ENCODE measurements at places on chromosomes 1 and 21.

GRCh38 chr1:29222686-29223085, 8.0 kb downstream of the MECR start:
- no peak for DNase-seq

GRCh38 chr1:184535191-184535970, 148.6 kb downstream of the C1orf21 start:
- DNase-seq, result no peak

DNA sequence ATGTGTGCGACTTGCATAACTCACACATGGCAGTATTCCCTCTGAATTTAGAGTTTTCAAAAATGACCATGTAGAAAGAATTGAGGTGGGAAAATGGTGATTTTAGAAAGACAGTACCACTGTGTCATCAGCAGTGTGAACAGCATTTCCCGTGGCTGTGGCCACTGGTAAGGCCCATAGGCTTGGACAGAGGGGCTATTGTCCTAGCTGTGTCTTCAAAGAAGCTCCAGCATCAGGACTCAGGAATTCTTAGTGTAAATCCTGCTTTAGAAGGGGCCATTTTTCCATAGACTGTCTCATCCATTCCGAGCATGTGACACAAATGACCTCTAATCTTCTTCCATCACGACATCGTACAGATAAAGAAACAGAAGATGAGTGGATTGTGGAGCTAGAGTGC, 119.3 kb upstream of the BACE2 start:
- no peak for DNase-seq

- DNase-seq, result no peak
Observed at GRCh38 chr1:171954361-171954760, 113.1 kb downstream of the DNM3 start.

GRCh38 chr1:109661391-109661790, 5.5 kb downstream of the GSTM4 start:
- DNase-seq, result no peak

DNA sequence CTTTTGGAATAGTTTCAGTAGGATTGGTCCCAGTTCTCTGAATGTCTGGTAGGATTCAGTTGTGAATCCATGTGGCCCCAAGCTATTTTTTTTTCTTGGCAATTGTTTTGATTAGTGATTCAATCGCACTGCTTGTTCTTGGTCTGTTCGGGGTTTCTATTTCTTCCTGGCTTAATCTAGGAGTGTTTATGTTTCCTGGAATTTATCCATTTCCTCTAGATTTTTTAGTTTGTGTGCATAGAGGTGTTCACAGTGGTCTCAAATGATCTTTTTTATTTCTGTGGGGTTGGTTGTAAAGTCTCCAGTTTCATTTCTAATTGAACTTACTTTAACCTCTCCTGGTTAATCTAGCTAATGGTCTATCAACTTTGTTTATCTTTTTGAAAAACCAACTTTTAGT, 117.6 kb downstream of the NME7 start:
- no peak for DNase-seq

- no peak for DNase-seq
Observed at GRCh38 chr1:73587080-73587479, 610.9 kb downstream of the LRRIQ3 start.

DNA sequence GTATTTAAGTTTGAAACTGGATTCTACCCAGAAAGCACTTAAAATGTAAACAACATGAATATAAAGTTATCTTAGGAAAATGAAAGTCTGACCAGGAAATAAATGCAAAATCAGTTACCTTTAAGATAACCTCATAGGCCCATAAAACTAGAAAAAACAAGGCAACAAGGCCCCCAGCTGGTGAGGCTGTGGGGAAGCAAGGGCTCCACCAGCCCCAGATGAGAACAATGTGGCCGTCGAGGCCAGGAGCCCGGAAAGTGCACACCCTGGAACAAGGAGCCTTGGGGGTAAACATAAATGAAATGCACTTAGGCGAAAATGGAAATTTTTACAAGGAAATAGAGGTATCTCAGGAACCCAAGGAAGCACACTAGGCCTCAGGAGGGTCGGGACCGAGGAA, 37.9 kb upstream of the BMP8B start:
- no peak for DNase-seq

DNA sequence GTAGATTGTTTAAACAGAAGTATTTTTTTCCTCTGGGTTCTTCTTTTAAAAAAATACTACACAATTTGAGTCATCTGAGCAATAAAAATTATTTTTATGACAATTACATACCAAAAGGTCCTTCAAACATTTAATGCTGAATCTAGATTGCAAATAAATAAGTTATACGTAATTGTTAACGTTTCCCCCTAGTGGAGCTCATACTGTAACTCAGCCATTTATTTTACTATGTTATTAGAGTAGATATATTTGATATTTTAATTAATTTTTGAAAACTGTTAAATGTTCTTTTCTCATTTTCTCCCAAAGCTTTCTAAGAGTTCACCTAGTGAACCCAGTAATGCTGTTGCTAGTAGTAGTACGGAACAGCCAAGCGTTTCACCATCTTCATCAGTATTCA, 33.5 kb downstream of the ZMYM1 start:
- no peak for DNase-seq

- no peak for DNase-seq
Observed at GRCh38 chr1:2050461-2050792, 216 bp downstream of the PRKCZ start.

DNA sequence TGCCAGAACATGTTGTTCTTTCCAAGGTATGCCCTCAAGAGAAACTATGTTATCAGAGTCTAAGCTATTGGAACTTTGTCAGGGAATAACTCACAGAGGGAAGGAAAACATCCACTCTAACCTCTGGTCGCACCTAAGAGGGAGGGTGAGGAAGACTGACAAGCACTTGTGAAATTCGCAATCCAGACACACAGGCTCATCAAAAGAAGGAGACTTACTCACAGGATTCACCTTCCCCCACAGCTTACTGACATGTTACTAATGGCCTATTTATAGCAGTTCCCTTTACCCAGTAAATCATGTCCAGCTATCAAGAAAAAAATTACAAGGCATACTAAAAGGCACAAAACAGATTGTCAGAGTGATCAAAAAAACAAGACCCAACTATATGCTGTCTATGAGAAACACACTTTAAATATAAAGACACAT, 36.9 kb downstream of the WDR64 start:
- no peak for DNase-seq

- no peak for DNase-seq
Observed at GRCh38 chr1:229756666-229757065, 130.6 kb downstream of the URB2 start.

DNA sequence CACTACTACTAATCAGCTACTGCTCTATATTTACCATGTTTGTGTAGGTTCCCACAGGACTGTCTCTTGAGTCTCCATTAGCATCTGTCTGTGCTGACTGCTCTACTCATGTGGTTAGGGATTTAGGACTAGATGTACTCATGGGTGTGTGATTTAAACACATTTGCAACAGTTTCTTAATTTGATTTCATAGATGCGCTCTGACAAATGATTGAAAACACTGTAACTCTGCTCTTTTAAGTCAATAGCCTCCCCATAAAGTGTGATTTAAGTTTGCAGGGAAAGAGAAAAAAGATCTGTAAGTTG, 809.3 kb downstream of the NCAM2 start:
- no peak for DNase-seq

DNA sequence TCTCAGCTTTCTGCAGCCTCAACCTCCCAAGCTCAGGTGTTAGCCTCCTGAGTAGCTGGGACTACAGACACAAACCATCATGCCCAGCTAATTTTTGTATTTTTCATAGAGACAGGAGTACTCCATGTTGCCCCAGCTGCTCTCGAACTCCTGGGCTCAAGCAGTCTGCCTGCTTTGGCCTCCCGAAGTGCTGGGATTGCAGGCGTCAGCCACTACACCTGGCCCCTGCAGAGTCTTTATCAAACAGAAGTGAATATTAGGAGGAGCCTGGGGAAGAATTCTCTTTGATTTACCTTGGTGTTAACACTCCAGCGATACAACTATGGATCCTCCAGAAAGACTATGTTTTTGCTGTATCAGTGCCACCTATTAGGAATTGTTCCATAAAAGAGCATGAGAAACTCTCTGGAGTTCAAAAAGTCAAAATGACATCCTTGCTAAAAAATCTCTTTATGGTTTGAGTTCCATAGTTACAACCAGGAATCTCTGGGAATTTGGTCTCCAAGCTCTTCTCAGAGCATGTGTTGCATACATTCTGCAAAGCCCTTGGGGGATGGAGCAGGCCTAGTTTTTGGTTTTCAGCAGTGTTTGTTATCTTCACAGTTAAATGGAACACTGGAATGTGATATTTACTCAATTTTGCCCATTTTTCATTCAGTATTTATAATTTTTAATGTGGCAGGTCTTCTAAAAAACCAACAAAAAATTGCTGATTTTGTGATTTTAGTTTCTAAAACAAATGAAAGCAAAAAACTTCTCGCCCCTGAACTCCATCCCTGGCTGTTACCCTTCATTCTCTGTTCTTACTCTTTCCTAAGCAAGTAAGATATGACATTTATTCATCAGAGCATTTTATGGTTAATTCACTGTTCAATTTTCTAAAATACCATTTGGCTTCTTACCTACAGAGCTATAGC, 77.3 kb downstream of the OLFML2B start:
- no peak for DNase-seq

- no peak for DNase-seq
Observed at GRCh38 chr21:44962403-44962966, 22.7 kb downstream of the SLX9 start.

DNA sequence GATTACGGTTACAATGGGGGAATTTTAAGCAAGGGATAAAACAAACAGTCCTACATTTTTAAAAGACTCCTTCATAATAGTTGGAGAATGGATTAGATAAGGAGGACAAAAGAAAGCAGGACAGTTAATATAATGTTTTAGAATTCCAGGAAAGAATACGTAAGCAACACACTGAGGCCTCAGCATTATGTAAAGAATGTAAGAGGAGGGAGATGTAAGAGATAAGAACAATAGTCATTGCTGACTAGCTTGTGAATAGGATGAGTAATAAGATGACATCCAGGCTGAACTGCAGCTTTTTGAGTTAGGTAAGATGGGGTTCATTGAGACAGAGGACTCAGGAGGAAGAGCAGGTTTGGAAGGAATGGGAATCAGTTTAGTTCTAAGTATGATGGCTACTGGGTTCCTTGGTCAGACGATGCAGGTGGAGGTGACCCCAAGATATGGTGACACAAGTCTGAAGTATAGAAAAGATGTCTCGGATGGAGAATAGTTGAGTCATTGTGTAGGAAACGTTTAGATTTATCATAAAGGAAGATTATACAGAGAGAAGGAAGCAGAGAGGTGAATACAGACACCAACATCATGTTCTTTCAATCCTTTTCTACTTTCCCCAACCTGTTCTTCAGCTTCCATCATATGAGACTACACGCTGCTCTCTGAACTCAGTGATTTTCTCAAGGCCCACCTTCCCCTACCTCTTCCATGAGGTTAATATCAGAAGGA, 372.8 kb downstream of the PTBP2 start:
- DNase-seq, result no peak

DNA sequence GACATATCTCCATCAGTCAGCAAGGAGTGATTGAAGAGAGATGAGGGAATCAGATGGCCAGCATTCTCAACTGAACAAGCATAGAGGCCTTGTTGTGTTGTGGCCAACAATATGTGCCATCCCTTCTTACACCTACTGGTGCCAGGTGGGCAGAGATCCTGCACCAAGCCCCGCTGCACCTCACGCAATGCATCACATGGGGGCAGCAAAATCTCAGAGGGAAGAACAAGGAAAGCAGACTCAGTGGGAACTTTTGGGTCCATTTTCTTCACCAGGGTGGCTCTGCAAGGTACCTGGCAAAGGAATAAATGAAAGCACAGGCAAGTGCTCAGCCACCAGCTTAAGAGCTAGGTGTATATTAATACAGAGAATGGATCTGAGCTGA, 33.2 kb downstream of the HSD3B2 start:
- DNase-seq, result no peak

GRCh38 chr1:24992761-24993211, 62.7 kb upstream of the RUNX3 start:
- no peak for DNase-seq

- no peak for DNase-seq
Observed at GRCh38 chr21:34268493-34268892, 95.3 kb upstream of the KCNE2 start.

DNA sequence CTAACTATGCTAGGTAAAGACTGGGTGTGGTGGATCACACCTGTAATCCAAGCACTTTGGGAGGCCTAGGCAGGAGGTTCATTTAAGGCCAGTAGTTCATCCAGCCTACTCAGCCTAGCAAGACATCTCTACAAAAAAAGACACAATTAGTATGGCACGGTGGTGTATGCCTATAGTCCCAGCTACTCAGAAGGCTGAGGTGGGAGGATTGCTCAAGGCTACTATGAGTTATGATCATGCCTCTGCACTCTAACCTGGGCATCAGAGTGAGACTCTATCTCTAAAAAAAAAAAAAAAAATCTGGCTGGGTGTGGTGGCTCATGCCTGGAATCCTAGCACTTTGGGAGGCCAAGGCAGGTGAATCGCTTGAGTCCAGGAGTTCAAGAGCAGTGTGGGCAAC, 21.6 kb downstream of the NUP210L start:
- DNase-seq, result no peak

- DNase-seq, result no peak
Observed at GRCh38 chr1:43931711-43932660, 1.6 kb upstream of the ARTN start.

GRCh38 chr1:185912504-185912903, 178.3 kb downstream of the HMCN1 start:
- DNase-seq, result no peak

- DNase-seq, result no peak
Observed at GRCh38 chr1:84758968-84759491, 68.8 kb upstream of the SSX2IP start.

GRCh38 chr1:190193508-190194115, 284.1 kb downstream of the BRINP3 start:
- DNase-seq, result no peak

- no peak for DNase-seq
Observed at GRCh38 chr1:16289959-16290358, 53.0 kb upstream of the CPLANE2 start.

- no peak for DNase-seq
Observed at GRCh38 chr1:78029793-78030192, 16.0 kb upstream of the GIPC2 start.

DNA sequence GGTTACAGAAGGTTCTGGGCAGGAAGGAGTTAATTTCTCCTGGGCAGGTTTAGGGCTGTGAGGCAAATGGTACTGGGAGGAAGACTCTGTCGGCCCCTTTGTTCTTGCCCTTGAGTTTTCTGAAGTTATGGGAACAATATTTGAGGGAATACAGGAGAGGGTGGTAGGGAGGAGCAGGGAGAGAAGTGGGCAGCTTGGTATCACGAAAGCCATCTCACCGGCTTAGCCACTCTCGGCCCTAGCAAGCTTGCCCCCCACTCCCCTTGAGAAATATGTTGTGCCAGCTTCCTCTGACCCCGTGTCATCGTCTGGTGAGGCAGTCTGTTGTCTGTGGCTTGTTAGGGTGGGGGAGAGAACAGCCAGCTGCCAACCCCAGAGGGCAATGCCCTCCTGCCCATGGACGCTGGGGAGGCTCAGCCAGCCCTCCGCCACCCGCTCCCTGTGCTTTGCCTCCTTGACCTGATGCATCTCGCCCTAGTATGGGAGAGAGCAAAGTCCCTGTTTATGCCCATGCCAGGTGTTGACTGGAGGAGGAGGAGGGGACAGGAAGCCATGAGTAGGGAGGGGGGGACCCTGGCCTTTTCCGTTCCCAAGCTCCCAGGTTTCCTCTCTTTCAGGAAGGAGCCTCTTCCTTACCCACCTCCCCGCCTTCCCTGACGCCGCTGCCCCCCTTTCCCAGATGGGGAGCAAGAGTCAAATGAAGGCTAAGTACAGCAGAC, 1.2 kb downstream of the EFNA1 start:
- no peak for DNase-seq

Measured in activated effector memory CD4-positive, alpha-beta T cell treated with anti-CD3 and anti-CD28 coated beads, Interleukin-2, amount 50 U/mL, for 16 hours (primary cell).